Cortex of kidney (tissue), 1 donor: ENCODE measurements at places on chromosomes 3 and 15.

DNA sequence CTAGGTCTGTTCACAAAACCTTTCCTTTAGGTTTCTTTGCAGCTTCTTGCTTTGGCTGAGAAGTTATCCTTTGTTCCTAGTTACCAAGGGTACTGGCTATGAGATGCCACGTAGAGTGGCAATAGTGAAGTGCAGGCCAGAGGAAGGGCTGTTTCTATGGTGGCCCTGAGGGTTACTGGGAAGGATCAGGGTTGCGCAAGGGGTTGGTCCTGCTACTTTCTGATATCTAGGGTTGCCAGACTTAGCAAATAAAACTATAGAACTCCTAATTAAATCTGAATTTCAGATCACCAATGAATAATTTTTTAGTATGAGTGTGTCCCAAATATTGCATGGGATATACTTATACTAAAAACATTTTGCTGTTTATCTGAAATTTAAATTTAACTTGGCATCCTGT is 317.6 kb upstream of the CTDSPL start:
- DNase-seq: no peak

GRCh38 chr15:81108427-81108826 is 25.6 kb upstream of the CFAP161 start:
- DNase-seq: no peak

DNA sequence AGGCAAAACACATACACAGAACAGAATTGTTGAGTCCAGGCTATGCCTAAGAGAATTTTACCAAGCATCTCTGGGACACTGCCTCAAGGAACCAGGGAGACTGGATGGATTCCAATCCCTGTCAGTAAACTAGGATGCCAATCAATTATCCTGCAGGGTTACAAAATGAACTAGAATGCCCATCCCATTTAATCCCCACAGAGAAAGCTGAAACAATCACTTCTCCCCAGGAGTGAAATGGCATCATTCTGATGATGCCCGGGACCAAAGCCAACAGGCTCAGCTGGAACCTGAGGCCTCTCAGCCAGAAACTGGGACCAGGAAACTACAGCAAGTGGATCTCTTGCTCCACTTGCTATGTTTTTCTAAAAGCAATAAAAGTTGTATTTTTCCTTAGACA is 130.0 kb upstream of the TJP1 start:
- DNase-seq: no peak

- no peak for DNase-seq
Observed at GRCh38 chr3:76242886-76243753, 457.8 kb upstream of the ZNF717 start.

- no peak for DNase-seq
Observed at GRCh38 chr3:27166888-27167287, 202.3 kb downstream of the NEK10 start.

- no peak for DNase-seq
Observed at GRCh38 chr3:156808025-156808424, 18.1 kb upstream of the LEKR1 start.

DNA sequence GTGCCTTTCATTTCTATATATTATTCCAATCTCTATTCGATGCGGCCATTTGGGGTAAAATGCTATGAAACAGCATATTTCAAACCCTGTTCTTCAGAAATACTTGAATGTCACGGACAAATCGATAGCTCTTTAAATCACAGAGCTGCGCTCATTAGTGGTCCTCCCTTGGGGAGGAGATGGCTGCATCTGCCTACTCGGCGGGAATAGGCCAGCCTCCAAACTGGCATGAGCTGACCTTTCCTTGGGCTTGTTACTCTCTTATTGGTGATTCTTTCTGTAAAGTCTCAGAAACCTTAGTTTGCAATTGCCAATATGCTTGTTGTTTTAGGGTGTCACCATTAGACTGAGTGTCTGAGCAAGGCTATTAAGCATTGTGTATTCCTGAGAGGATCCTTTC is 120.9 kb downstream of the BDH1 start:
- no peak for DNase-seq

DNA sequence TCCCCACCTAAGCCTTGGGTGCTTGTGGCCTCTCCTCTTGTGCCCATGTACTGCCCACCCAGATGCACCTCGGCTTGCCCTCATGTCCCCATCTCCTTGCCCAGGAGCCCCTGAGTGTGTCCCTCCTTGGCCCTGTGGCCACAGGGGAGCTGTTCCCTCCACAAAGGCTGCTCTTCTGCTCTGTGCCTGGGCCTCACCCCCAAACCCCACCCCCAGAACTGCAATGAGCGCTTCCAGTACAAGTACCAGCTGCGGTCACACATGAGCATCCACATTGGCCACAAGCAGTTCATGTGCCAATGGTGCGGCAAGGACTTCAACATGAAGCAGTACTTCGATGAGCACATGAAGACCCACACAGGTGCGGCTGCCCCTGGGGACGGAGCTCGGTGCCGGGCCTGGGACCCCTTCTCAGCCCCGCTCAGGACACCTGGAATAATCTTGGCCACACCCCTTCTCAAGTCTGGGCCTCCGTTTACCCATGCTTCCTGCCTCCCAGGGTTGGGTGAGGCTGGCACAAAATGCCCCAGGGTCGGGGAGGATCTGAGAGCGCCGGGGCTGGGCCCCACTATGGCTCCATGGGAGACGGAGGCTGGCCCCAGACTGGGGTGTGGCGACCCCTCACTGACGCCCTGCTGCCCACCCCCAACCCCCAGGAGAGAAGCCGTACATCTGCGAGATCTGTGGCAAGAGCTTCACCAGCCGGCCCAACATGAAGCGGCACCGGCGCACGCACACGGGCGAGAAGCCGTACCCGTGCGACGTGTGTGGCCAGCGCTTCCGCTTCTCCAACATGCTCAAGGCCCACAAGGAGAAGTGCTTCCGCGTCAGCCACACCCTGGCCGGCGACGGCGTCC is 10.3 kb downstream of the ZBTB47 start:
- no peak for DNase-seq

GRCh38 chr3:133300102-133300501 is 99.8 kb upstream of the BFSP2 start:
- no peak for DNase-seq

DNA sequence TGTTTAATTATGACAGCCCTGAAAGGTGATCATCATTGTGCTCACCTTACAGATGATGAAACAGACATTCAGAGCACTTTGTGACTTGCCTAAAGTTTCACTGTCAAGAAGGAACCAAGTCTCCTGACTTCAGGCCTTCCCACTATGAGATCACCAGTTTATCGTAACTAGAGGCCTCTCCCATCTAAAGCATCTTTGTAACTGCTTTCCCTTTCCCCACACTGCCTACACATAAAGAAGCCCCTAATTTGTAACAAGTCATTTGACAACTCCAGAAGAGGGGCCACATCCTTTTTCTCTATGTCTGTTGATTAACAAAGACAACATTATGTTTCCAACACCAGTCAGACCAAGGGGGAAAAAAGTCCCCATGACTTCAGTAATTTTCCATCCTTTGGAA is 1.1 kb downstream of the KLHL6 start:
- DNase-seq: no peak

DNA sequence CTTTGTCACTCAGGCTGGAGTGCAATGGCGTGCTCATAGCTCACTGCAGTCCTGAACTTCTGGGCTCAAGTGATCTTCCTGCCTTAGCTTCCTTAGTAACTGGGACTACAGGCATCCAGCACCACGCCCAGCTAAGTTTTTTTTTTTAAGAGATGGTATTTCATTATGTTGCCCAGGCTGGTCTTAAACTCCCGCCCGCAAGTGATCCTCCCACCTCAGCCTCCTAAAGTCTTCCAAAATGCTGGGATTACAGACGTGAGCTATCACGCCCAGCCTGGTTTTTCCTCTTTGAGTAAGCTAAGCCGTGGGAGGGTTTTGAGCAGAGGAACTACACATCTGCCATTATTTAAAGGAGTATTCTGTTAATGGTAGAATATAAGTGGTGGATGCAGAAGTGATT is 7.4 kb upstream of the LRRFIP2 start:
- DNase-seq: no peak

- DNase-seq: no peak
Observed at GRCh38 chr3:183185696-183186095, 23.2 kb upstream of the LAMP3 start.

- DNase-seq: no peak
Observed at GRCh38 chr15:71182522-71182921, 67.3 kb downstream of the THSD4 start.

DNA sequence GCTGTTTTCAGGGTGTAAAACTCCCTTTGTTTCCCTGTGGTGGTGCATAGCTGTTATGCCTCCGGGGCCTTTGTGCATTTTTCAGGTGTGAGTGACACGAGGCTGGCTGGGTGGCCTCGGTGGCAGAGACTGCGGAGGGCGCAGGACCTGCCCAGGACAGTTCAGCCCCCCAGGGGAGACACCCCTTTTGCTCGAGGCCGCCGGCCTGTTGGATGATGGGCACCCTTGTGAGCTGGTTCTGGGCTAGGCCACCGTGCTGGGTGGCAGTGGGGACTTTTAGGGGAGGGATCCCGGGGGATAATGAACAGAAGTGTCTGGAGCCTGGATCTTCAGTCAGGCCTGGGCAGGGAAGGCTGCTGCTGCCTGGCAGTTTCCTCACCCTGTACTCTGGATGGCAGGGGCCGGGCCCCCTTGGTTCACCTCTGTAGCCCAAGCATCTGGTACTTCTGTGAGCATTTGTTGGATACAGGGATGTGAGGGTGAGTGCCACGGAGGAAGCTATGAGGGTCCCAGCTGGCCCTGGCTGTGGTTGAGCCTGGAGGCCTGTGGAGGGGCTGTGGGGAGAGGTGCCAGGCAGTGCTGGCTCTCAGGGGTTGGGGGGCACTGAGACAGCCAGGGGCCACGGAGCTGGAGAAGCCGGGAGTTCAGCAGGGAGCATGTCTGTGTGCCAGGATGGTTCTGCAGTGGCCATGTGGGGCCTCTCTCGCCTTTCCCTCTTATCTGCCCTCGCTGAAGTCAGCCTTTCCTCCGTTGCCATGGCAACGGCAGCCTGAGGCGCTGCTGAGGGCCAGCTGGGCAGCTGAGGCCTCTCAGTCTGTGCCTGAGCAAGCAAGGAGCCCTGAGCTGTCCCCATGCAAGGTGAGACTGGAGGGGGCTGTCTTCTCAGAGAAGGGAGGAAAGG is 49.0 kb downstream of the KY start:
- DNase-seq: no peak

DNA sequence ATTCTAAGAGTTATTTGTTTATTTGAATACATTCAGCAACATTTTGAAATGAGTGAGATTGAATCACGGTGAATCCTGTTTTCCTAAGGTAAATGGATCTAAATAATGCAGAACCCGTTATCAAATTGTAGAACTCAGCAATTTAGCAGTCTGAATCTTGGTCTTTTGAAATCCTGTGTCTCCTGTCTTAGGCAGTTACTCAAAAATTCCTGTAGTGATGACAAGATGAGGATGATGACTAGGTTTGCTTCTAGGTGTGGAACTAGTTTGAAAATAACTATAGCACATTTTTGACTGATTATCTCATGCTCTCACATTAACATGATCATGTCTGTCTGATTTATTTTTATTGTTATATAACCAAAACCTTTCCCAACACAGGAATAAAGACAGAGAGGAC is 115.0 kb downstream of the RAP2B start:
- DNase-seq: no peak

- no peak for DNase-seq
Observed at GRCh38 chr3:141790171-141790570, 27.0 kb downstream of the GRK7 start.

- DNase-seq: no peak
Observed at GRCh38 chr3:14391033-14391432, 11.4 kb upstream of the SLC6A6 start.

- DNase-seq: no peak
Observed at GRCh38 chr3:49666592-49666991, 7.6 kb upstream of the APEH start.

GRCh38 chr3:142819179-142819578 is 69.7 kb downstream of the PCOLCE2 start:
- no peak for DNase-seq

DNA sequence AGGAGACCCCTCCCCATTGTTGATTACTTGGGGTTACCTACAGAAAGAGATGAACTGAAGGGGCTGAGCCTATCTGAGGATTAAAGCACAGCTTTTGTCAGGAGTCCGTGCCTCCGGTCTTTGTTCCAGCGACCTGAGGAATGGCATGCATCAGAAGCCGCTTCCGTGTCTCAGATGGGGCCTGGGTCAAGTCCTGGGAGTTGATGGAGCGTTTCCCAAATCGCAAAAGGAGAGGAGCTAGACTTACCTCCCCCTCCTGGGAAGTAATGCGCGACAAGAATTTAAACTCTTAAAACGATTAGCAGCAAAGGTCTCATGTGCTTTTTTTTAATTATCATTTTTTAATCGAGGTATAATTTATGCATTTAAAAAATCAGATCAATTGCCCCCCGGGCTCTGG is 983 bp upstream of the ALDH1A3 start:
- DNase-seq: no peak

DNA sequence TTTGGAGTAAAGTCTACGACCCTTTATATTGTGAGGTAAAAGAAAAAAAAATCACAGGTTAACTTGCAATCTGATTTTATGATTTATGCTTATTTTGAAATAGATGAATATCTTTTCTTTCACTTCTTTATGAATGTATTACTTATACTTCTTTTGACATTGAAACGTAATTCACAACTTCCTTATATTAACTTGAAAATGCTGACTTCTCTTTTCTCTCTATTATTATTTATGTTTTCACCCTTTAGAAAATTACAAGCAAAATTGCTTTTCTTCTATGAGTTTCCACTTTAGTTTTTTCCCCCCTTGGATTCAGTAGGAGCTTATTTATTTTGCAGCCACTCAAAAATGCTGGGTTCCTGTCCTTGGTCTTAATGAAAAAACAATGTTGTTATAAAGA is 25.4 kb downstream of the ACP3 start:
- DNase-seq: no peak

DNA sequence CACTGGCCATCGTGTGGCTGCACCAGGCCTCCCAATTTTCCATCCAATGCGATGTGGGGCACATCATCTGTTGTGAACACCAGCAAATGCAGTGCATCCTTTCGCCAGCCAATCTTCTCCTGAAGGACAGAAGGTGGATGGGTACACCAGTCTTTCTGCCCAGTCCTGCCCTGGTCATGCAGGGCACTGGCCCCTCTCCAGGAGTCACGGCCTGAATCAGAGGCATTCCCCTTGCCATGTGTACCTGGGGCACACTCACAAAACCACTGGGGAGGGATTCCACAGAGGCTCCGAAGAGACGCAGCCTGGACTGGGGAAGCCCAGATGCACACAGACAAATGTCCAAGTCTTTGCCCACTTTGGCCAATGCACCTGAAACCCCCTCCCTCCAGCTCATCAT is 65.8 kb downstream of the ITGB5 start:
- DNase-seq: no peak

GRCh38 chr3:4385201-4385600 is 81.9 kb downstream of the SUMF1 start:
- DNase-seq: no peak

DNA sequence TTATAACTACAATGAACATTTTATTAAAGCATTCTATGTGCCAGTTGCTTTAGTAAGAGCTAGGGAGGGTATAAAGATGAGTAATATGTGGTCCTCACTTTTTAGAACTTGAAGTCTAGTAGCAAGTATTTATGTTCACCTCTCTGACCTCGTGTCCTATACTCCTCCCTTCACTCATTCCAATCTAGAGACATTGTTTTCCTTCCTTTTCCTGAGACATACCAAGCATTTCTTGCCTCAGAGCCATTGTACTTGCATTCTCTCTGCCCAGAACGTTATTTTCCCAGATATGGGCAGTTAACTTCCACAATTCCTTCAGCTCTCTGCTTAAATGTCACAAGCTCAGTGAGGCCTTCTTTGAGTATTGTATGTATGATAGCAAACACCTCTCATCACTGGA is 408.6 kb downstream of the PDCD6IP start:
- DNase-seq: no peak
